GM12892 (cell line): ENCODE measurements at places on chromosomes 5 and 9.

DNA sequence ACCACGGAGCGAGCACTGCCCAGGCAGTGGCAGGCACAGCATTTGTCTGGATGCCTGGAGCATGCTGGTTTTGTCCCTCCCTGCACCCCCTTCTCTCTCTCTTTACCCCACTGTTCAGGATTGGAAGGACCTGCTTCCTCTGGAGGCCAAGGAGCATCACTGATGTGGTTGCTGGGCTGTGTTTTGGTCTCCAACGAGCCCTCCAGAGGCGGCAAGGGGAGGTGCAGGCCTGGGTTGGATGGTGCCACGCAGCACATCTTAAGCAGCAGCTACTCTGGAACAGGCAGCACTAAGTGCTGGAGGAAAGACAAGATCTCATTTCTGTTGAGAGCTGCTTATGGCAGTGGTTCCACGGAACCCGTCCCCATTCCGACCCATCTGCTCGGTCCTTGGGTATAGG is 139.6 kb downstream of the CMYA5 start:
- DNase-seq: no peak

- no peak for DNase-seq
Measured at GRCh38 chr9:37679649-37680402, 29.1 kb downstream of the FRMPD1 start.

- no peak for DNase-seq
Measured at GRCh38 chr9:111178331-111179055, 140.2 kb upstream of the LPAR1 start.

DNA sequence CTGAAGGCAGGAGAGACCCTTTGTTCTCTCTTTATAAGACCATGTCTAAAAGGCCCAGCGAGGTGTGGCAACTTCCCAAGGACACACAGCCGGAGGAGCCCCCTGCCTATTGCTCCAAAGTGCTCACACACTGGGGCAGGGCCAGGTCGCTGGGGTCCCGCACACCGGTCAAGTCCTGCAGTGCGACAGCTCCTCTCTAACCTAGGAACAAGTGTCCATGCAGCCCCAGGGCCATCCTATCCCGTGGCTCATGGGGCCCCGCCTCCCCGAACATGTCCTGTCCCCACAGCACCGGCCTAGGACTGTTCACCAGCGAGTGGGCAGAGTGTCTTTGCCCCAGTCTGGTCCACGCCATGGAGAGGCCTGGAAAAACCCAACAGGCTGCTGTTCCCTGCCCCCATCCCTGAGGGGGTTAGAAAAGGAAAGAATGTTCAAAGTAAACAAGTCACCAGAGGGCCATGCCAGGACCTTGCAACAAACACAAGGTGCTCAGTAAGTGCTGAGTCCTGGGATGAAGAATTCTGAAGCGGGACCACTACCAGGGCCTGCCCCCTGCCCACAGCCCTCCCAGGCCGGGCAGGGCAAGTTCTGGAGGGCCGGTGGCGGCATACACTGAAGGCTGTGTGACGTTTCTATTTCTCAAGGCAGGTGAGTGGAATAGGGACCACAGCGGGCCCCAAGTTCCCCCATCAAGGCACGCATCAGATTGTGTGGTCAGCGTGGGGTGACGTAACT is 938 bp downstream of the NINJ1 start:
- DNase-seq: no peak

DNA sequence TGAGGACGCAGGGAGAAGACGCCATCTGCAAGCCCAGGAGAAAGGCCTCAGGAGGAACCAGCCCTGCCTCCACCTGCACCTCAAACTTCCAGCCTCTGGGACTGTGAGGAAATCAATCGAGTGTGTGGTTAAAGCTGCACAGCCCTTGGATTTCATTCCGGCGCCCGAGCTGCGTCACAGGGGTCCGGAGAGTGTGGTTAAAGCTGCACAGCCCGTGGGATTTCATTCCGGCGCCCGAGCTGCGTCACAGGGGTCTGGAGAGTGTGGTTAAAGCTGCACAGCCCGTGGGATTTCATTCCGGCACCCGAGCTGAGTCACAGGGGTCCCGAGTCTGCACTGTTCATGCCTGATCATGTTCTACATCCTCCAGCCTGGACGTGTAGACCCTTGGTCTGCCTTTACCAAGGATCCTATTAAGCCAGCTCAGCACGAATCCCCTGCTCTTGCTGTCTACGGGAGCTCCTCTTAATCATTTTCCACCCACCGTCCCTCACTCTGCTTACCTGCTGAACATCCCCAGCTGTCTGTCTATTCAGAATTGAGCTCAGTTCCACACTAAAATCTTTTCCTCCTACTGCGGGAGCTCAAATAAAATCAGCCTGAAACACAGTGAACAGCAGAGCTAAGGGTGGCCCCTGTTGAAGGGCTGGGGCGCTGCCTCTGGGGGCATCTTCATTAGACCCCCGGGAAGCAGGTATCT is 73.0 kb upstream of the OLFM1 start:
- DNase-seq: no peak

DNA sequence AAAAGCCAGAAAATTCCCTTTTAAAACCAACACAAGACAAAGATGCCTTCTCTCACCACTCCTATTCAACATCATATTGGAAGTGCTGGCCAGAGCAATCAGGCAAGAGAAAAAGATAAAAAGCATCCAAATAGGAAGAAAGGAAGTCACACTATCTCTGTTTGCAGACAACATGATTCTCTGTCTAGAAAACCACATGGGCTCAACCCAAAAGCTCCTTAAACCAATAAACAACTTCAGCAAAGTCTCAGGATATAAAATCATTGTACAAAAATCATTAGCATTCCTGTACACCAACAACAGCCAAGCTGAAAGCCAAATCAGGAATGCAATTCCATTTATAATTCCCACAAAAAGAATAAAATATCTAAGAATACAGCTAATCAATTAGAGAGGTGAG is 112.0 kb downstream of the ADAMTSL1 start:
- no peak for DNase-seq

GRCh38 chr5:10456583-10457420 is 15.1 kb downstream of the ROPN1L start:
- no peak for DNase-seq

DNA sequence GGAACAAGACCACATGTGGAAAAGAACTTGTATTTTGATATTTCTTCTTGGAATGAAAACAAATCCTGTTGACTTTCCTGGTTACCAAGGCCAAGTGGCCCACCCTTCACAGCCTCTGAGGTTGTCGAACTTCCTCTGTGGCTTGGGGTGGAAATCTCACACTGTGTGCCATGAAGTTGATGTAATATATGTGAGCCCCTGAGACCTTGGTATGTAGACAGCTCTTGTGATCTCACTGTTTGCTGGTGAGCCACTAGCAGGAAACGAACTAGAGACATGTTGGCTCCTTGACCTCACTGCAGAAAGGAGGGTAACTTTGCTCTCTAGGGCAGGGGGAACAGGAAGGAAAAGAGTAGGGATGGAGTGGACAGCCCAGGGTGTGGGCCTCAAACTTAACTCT is 159.4 kb downstream of the ARHGAP26 start:
- DNase-seq: no peak

- no peak for DNase-seq
Measured at GRCh38 chr5:152309926-152310450, 95.1 kb downstream of the NMUR2 start.

GRCh38 chr5:148398698-148399121 is 15.0 kb downstream of the FBXO38 start:
- no peak for DNase-seq

DNA sequence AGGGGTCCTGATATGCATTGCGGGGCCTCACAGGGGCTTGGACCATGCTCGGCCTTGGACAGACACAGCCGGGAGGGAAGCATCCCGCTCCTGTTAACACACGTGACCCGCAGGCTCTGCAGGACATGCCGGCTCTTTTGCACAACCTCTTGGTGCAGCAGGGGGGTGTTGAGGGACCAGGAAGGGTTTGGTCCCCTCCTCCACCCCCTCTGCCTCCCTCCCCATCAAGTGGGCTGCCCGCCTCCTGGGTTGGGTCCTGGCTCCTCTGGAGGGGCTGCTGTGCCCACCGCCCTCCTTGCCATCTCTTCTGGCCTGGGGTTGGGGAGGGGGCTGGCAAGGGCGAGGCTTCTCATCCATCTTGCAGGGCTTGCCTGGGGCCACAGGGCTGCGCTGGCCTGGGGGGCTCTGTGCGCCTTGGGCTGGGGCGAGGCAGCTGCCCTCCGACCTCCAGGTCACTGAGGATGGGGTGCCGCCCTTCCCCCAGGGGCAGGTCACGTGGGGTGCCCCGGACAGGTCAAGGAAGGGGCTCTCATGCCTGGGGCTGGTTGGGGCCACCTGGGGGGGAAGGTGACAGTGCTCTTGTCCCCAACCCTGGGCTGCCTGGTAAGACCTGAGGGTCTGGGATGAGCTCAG is 16.8 kb upstream of the SLC9A3 start:
- no peak for DNase-seq

DNA sequence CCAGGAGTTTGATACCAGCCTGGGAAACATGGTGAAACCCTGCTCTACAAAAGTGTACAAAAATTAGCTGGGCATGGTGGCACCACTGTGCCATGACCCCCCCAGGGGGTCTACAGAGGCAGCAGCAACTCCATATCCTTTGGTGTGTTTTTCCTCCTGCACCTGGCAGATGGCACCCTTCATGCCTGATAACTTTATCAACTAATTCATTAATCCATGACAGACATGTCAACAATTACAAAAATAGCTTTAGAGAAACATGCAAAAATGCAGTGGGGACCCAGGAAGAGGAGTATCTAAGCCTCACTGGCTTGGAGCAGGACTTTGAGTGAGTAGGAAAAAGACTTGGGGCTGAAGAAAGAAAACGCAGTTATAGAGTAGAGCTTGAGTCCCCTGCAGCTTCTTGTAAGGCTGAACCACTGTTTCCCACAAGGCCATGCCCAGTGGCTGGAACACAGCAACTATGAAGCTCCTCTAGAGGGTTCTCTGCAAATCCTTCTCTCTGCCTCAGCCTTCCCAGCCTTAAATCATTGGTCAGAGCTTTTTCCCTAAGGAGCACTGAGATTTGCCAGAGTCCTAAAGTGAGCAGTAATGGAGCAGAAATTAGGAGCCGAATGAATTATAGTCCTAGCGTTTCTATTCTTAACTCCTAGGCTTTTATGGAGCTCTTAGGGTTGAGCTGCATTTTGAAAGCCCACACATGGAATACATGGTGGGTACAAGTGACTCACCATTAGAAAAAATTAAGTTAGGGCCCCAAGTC is 25.5 kb upstream of the B4GALT1 start:
- DNase-seq: no peak

GRCh38 chr9:107749787-107750444 is 260.3 kb upstream of the KLF4 start:
- no peak for DNase-seq

- no peak for DNase-seq
Measured at GRCh38 chr9:113844466-113844865, 31.6 kb upstream of the ZNF618 start.

DNA sequence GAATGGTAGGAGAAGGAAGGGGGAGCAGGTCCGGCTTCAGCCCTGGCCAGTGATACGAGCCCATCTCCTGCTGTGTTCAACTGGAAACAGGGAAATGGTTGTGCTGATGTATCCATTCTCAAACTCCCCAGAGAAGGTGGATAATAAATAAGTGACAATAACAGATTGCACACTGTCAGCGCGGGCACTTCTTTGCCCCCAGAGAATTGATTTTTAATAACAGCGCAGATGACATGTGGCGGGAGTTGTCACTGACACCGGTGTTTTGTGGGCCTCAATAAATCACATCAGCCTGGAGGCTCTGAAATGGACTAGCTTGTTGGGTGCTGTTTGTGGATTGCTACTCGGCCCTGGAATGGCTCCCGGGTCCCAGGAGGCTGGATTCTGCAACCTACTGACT is 141.4 kb upstream of the PANK3 start:
- no peak for DNase-seq

GRCh38 chr5:150694612-150695011 is 6.2 kb downstream of the RBM22 start:
- no peak for DNase-seq

GRCh38 chr5:14415024-14415697 is 166.4 kb upstream of the OTULINL start:
- DNase-seq: no peak

DNA sequence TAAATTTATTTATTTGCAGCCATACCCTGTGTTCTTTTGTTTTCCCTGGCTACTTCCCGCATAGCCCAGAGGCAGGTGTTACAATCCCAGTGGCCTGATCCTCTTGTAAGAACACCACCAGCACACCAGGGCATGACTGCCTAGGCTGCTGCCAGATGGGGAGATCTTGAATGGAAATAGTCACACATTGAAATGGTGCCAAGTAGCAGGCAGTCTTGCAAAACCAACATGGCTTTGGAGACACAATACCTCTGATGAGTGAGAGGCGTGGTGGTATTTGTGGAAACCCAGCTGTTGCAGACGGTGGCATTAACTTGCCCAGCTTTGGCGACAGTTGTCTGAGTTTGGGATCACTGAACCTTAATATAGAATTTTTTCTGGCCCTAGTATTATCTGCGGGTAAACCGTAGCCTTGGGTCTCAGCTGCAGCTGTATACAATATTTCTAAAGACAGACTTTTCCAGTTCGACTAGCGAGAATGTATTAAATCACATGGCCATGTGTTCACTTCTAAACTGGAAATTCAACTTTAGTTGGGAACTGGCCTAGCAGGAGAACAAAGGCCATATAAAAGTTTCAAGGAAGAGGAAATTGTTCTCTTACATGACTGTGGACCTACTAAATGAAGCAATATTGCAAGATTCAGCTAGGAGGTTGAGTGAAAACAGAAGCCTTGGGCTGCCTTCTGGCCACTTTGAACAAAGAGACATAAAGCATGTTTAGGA is 277.0 kb downstream of the SMARCA2 start:
- DNase-seq: no peak
